ENCODE measurements at places on chromosomes 4 and X.

DNA sequence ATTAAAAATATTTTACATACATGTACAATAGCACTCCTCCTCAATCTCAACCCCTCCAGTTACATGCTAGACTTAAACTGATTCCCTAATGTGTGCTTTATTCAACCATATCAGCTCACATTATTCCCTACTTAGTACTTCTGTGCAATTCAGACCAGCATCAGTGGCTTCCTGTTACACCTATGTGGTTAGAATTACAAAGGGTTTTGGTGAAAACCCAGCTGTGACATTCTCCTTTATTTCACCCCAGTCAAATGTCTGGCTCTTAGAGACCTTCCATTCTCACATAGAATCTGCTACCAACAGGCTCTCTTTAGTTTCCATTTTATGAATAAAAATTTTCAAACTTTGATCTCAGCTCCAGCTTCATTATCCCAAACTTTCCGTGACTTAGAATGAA, 85.2 kb upstream of the SLC7A11 start:
- H3K27me3 ChIP-seq = no peaks in the 10 kb centered on the region
- no peak overlapping the region for H3K4me3 ChIP-seq
- peak; percentile 11 for DNase-seq
- H3K36me3 ChIP-seq = no peaks in the 10 kb centered on the region

GRCh38 chr4:128303405-128303785, 15.8 kb upstream of the PGRMC2 start:
- no peaks in the 10 kb centered on the region for H3K36me3 ChIP-seq
- no peak for DNase-seq
- no peak overlapping the region for H3K4me3 ChIP-seq
- no peaks in the 10 kb centered on the region for H3K27me3 ChIP-seq
- H3K4me1 ChIP-seq = peaks cover 8% of the 10 kb centered on the region

- peaks cover 81% of the 10 kb centered on the region for H3K36me3 ChIP-seq
- no peaks in the 10 kb centered on the region for H3K27me3 ChIP-seq
- no peak overlapping the region for H3K27ac ChIP-seq
- no peak overlapping the region for H3K4me3 ChIP-seq
- peaks cover 10% of the 10 kb centered on the region for H3K4me1 ChIP-seq
Observed at GRCh38 chr4:55409468-55410171, 13.9 kb downstream of the TMEM165 start.

DNA sequence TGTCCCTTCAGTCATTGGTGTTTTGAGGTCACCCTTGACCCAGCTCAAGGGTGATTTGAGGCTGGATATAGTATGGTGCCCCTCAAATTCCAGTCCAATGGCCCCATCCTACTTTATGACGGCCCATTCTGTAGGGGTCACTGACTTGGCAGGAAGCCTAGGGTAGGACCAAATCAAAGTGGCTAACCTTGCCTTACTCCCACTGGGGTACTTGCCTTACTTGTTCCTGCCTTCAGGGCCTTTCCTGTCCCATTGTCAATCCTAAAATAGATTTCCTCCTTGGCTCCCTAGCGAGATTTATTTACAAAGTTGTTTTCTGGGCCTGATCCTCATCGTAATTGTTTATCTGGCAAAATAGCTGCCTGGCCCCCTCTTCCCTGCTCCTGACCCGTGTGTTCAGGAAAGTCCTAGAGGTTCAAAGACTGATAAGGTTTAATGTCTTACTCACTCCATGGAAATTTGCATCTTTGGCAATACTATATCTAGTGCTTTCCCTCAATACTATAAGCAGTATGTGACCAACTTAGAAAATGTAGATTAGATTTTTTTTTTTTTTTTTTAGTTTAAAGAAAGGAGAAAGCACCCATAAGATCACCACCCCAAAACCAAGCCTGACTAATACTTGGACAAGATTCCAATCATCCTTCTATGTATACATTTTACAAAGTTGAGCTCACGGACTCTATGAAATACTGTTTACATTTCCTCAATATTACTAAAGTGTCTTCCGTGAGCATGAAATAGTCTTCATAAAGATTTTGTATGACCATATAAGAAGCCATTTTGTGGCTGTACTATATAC, 44.8 kb downstream of the MSN start:
- DNase-seq = no peak
- H3K4me3 ChIP-seq = no peak overlapping the region
- no peaks in the 10 kb centered on the region for H3K27me3 ChIP-seq

DNA sequence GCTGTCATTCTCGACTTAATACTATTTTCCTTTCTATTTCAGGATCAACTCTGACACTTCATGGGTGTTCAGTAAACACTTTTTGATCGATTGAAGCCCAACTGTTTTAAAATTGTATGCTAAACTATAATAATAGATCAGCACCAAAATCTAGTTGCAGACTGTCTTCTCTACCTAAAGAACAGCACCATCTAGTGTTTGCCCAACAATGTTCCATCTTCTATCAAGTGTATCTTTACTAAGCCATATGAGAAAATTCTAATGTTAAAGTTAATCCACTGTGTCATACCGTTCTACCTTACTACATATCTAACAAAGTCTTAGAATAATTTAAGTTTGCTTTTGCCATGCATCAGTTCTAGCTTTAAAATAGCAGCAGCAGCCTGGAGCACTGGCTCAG, 113.0 kb upstream of the PRDX4 start:
- no peaks in the 10 kb centered on the region for H3K36me3 ChIP-seq
- no peak overlapping the region for H3K4me3 ChIP-seq
- H3K27ac ChIP-seq = no peak overlapping the region
- no peaks in the 10 kb centered on the region for H3K4me1 ChIP-seq
- H3K27me3 ChIP-seq = no peaks in the 10 kb centered on the region
